ENCODE measurements at places on chromosomes 4 and X.

DNA sequence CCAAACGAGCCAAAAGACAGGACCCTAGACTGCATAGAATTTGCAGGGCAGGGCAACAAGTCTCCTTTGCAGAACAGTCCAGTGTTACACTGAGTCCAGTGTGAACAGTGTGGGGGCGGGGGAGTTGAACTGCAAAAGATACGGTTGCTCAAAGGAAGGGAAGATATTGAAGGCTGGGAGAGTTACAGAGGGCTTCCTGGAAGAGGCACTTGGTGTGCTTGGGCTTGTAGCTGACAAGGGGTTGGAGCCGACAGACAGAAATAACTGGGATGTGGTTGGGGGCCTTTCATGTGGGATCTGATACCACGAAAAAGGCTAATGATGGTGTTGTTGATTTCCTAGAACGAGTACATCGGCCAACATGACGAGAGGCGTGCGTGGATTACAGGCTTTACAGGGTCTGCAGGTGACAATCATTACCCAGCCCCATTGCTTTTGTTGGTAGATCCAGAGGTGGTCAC lies 6.1 kb downstream of the XPNPEP2 start:
- DNase-seq, result no peak

- DNase-seq, result no peak
Observed at GRCh38 chr4:6338175-6338950, 68.7 kb downstream of the WFS1 start.

GRCh38 chrX:56278692-56279091 lies 46.5 kb downstream of the KLF8 start:
- DNase-seq, result no peak

- DNase-seq, result no peak
Observed at GRCh38 chrX:9542106-9542760, 77.4 kb downstream of the TBL1X start.

- no peak for DNase-seq
Observed at GRCh38 chrX:103073467-103073866, 9.5 kb upstream of the BEX1 start.

GRCh38 chr4:56410247-56411062 lies 23.2 kb upstream of the AASDH start:
- peak; percentile 86 for DNase-seq

DNA sequence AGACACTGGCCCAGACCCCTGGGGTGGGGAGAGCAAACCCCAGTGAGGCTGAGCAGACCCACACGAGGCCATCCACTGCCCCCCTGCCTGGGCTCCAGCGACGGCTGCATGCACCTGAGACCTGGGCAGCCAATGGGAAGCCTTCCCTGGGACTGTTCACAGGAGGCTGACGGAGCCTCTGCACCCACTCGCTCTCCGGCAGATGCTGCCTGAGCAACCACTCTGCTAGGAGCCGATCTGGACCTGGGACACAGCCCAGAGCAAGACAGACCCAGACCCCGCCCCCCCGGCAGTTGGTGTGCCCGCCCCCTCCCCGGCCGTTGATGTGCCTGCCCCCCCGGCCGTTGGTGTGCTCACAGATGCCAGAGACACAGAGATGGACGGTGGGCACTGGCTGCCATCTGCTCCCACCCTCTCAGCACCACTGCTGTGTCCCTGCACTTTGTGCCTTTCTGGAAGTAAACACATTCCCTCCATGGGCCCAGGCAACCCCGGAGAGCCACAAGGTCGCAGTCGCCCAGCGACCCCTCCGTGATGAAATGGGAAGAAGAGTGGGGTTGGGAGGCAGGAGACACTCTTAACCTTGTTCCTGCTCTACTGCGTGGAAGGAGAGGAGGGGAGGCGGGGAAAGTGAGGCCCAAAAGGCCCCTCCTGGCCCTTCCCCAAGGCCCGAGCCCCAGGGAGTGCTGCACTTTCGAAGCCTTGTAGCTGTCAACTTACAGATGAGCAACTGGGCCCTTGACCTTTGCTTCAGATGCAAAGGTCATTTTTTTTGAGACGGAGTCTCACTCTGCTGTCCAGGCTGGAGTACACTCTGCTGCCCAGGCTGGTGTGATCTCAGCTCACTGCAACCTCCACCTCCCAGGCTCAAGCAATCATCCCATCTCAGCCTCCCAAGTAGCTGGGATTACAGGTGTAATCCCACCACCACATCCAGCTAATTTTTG lies 62.0 kb downstream of the ZFYVE28 start:
- DNase-seq, result no peak

DNA sequence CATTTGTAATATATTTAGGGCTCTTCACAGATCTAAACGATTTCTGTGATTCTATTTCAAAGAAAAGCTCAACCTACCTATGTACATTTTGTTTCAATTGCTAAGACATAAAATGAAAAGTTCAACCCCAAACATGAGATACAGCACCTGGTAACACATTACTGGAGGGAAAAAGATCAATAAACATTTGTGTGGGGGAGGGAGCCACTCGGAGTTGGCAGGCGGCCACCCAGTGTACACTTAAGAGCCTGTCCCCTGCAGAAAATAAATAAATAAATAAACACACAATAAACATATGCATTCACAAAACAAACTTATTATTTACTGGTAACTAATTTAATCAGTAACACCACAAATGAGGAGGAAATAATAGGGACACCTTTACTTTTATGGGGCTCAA lies 19.3 kb downstream of the PRSS48 start:
- DNase-seq, result no peak

DNA sequence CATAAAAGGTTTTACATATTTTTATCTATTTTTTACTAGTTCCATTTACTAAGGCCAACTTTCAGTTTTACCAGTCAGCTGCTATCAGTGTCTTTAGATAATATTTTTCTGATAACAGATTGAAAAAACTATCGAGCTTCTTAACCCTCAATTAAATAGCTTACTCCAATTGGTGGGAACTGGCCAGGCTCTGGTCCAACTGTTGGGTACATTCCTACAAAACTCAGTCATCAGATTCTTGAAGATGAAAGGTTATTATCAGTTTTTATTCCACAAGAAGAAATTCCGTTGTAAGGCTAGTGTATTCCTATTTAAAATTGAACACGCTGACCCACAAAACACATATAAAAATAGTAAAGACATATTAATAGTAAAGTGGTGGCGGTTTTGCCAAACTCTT lies 346.2 kb downstream of the MAPK10 start:
- no peak for DNase-seq

- DNase-seq, result no peak
Observed at GRCh38 chr4:184628103-184628502, 21.1 kb downstream of the CASP3 start.

GRCh38 chr4:112225157-112225556 lies 6.4 kb upstream of the AP1AR start:
- no peak for DNase-seq

- no peak for DNase-seq
Observed at GRCh38 chr4:8862800-8863685, 8.6 kb downstream of the HMX1 start.

- no peak for DNase-seq
Observed at GRCh38 chrX:136778020-136778419, 2.7 kb downstream of the ARHGEF6 start.

DNA sequence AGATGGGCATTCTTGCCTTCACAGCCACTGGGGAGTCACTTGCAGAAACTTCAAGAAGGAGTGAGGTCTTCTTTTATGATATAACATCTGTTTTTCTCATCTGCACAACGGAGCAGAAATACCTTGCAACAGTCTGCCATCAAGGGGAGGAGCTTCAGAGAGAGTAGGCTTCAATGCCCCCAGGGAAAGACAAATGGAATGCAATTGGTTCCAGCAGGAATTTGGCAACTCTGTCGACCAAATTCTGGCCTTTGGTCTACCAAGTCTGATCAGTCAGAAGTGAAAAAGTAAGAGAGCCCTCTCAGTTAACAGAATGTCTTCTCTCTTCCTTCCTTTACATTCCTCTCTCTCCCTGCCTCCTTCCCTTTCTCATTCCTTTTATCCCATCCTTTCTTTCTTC lies 229.3 kb downstream of the IDS start:
- no peak for DNase-seq

GRCh38 chrX:38804682-38805431 lies 3.6 kb downstream of the MID1IP1 start:
- DNase-seq, result no peak

DNA sequence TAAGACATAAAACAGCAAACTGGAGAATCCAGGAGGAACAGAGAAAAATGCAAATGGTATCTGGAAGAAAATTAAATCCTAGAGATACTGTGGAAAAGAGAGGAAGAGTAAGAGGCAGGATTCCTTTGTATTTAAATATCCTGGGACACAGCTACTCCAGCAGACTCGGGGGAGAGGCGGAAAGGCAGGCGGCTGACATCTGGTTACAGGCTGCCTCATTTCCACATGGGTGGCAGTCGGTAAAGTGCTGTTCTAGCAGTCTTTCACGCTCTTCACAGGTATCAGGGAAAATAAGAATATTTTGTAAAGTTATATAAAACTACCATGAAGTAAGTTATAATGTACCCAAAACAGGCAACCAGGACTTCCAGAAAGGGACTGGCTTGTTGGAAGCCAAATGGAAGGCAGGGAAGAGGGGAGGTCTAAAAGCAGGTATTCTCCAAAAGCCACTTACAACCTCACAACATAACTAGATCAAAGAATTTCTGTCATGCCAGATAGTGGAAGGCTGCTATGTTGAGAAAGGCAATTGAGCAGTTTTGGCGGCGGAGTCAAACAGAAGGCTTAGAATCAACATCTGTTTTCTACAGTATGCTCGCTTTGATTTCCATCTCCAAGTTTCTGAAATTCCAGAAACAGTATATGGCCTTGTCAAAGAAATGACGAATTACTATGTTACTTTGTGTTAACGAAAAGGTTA lies 1.3 kb upstream of the TIGD2 start:
- no peak for DNase-seq

DNA sequence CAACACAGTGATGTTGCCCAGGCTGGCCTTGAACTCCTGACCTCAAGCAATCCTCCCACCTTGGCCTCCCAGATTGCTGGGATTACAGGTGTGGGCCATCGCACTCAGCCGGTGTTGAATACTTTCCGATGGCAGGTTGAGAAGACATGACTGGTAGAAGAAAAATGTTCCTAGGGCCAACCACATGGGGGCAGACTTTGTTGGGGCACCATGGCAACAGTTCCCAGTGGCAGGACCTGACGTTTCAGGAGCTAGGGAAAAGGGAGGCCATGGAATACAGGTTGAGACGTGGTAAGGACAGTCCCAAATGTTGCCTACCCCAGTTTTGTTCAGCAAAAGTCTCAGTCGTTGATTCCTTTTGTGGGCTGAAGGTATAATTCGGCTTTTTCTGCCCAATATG lies 134.6 kb downstream of the ASMT start:
- DNase-seq, result no peak

Measured in hippocampal formation (tissue), 2 donors.